Suppressor macrophage (primary cell): ENCODE measurements at places on chromosomes 6 and 20.

DNA sequence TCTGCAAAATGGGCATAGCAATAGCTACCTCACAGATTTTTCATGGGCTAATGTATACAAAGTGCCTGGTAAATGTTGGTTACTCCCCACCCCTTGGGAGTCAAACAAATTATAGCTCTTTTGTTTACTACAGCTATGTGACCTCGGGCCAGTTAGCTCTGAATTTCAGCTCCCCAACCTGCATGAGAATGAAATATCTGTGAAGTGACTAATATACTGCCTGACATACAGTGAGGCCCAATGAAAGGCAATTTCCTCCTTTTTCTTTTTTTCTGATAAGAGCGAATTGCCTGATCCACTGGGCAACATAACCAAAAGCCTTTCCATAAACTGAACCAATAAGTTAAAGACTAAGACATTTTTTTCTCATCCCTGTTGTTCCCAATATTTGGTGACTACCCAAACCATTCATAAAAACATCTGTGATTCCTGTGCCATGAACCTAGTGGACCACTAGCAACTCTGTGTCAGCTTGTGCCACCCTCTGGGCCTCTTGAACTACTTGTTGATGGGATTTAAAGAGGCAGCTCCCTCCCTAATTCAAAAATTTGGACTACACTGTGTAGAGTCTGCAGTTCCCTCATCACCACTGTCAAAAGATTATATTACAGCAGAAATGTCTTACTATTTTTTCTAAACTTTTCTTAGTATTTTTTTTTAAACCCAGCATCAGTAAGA is 91.9 kb upstream of the TMEM30A start:
- no peak for DNase-seq

DNA sequence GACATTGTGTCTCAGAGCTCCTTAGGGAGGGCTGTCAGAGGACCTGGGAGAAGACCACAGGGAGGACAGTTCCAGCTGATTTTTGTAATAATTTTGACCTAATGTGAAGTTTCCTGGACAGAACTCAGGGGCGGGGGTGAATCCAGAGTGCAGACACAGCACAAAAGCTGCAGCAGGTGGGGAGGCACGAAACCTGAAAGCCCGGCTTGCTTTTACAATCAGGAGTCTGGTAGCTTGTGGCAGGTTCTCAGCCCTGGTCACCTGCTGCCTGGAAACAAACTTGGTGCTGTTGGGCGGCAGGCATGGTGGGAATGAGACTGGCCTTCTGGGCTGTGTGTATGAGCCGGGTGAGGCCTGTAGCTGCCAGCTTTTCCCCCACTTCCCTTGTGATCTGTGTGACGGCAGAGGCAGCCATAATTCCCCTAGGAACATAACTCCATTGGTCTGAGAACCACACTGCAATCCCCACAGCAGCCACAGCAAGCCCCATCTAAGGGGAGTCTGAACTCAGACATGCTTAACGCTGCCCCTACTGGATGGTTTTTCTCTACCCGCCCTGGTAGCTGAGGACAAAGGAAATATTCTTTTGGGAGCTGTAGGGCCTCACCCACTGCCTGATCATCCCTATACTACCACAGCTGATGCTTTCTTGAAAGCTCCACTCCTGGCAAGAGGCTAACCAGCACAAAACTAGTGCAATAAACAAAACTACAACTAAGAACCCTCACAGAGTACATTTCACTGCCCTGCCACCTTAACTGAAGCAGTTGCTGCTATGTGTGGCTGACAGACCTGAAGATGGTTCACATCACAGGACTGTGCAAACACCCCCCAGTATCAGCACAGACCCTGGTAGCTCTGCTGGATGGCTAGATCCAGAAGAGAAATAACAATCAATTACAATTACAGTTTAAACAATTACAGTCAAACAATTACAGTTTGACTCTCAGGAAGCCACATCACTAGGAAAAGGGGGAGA is 1055.1 kb upstream of the GJE1 start:
- DNase-seq: no peak

- no peak for DNase-seq
These were observed 41.0 kb downstream of the CCN2 start for GRCh38 chr6:131910219-131910589.

DNA sequence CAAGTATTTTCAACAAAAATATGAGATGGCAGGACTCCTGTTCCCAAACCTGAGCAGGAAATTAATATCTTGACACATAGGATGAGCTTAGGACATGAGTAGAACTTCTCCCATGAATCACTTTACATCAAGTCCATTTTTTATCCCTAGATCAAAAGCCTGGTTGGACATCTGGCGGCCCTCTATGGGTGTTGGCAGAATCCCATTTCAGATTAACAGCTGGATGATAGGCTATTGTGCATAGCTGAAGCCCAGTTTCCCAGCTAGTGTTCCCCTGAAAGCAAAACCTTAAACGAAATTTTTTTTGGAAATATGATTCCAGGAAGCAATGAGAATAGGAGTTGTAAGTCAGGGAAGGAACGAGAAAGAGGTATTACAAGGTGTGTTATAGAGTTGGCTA is 449.4 kb upstream of the CHD6 start:
- no peak for DNase-seq

DNA sequence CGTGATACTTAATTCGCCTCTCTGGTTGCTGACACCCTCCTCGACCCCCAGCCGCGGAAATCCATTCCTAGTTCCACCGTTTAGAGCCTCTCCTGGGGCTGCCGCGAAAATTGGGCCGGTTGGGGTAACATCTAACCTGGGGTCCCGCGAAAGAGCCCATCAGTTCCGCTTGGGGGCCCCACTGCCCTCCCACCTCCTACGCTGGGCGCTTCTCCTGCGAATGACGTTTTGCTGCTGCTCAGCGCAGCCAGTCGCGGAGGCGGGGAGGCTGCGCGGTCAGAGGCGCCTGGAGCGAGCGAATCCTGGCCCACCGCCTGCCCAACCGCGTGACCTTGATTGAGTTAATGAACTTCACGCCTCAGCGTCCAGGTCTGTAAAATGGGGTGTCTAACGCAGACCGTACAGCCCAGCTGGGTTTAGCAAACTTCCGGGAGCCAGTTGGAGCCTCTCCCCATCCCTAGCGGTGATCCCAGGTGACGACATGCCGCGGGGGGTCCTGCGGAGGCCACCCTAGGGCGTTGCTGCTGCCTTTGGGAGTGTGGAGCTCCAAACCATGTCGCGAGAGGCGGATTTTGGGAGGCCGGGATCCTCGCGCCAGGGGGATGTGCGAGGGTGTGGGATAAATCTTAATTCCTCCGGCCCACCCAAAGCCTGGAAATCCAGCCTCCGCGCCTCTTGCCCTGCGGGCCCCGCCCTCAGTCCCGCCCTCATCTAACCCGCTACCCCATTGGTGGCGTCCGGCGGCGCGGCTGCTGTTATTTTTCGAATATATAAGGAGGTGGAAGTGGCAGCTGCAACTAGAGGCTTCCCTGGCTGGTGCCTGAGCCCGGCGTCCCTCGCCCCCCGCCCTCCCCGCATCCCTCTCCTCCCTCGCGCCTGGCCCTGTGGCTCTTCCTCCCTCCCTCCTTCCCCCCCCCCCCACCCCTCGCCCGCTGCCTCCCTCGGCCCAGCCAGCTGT is at the start of gene CDC25B:
Gene CDC25B, plus strand, starts transcription at position 800 of the 958 bp plus-strand sequence. CDS start 222 bp downstream, outside the sequence.
- DNase-seq: peak; percentile 94

GRCh38 chr6:12545619-12546409 is 170.8 kb upstream of the PHACTR1 start:
- no peak for DNase-seq

- DNase-seq: no peak
These were observed 45.5 kb upstream of the NR2E1 start for GRCh38 chr6:108120311-108120710.

DNA sequence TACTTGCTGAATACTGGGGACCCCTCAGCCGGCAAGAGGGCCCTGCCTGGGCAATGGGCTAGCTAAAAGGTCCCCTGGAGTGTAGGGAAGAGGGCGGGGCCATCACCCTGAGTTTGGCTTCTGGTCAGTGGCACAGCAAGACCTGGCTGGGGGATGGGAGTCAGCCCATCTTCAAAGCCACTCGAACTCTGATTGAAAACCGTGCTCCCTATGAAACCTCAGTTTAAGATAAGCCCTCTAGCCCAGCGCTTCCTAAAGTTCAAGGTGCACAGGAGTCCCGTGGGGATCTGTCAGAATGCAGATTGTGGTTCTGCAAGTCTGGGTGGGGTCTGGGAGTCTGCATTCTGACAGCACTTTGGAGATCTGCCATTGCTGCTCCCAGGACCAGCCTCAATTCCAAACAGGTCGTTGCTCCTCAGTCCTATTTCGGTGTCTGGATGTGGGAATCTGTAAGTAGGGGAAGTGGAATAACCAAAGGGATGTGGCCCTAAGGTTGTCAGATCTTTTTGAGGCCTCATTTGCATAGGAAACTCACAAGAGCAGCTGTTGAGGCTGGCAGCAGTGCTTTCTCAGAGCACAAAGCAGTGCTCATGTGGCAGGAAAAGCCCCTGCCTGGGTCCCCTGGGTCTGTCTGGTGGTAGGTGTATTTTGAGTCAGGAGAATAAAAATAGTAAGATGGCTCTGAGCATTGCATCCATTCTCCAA is 85.3 kb upstream of the SCP2D1 start:
- no peak for DNase-seq

- no peak for DNase-seq
These were observed 461.8 kb downstream of the PKHD1 start for GRCh38 chr6:51625566-51625965.

- no peak for DNase-seq
These were observed 63.5 kb downstream of the TRMT6 start for GRCh38 chr20:5886788-5887187.

- no peak for DNase-seq
These were observed 129.2 kb downstream of the PDSS2 start for GRCh38 chr6:107330168-107330567.

DNA sequence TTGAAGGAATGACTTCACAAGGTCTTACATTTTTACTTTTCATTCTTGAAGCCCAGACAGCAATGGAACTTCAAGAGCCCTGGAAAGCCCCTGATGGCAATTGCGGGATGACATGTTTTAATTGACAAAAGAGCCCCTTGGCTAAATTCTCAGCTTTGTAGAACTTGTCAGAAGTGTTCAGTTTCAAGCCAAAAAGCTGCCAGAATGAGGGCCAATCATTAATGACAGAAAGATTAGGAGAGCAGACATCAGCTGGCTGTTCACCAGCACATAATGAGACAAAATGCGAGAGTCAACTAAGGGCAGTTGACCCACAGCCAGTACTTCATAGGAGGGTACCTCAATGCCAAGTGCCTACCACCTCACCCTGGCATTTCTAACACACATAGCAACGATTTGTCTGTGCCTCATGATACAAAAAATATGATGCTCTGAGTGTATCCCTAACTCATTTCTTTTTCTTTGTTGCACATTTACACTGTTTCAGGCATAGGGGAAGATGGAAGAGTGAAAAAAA is 243.1 kb downstream of the MYLK4 start:
- no peak for DNase-seq

DNA sequence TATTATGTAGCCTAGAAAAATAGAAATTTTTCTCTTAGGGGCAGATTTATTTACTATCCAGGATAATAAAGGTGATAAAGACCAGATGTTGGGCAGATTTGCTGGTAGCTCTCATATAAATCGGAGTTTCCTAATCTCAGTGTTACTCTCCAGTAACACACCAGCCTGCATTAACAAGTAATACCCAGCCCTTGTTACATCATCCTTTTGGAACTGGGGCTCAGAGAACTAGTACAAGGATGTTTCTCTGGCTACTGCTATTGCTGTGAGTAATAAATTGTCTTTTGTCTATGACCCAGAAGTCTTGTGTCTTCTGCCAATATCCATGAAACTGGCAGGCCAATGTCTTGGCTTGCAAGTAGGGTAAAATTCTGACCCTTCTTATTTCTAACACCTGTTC is 16.8 kb downstream of the TPD52L1 start:
- DNase-seq: no peak

GRCh38 chr6:135383301-135383700 is 114.2 kb downstream of the AHI1 start:
- no peak for DNase-seq

GRCh38 chr6:79250107-79250514 is 15.6 kb upstream of the HMGN3 start:
- DNase-seq: peak; percentile 36

DNA sequence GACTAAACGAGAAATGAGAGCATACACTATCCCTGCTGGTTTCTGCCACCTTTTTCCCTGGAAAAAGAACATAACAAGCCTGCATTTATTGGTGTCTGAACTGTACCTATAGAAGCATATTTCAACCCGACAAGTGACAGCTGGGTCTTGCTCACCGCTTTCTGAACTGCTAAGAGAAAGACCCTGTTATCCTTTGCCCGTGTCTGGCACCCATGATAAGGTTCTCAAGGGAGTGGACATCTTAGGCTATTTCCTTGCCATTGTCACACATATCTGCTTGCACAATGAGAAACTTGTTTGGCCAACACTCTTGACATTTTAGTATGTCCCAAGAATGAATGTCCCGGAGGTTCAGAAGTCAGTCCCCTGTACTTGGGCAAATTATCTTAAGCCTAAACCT is 19.3 kb downstream of the RIPOR2 start:
- no peak for DNase-seq

- DNase-seq: no peak
These were observed 294.4 kb upstream of the TBX18 start for GRCh38 chr6:85058806-85059205.

- DNase-seq: no peak
These were observed 87.8 kb downstream of the SLC2A10 start for GRCh38 chr20:46797206-46797605.
